ENCODE measurements at places on chromosomes 2 and 18. TPM values are rescaled to one million over a fixed set of nuclear protein-coding genes. Genes with fewer than 3 reads are reported as not detected.

- DNase-seq, result no peak
Measured at GRCh38 chr18:24052053-24052452, 37.5 kb downstream of the TTC39C start.

DNA sequence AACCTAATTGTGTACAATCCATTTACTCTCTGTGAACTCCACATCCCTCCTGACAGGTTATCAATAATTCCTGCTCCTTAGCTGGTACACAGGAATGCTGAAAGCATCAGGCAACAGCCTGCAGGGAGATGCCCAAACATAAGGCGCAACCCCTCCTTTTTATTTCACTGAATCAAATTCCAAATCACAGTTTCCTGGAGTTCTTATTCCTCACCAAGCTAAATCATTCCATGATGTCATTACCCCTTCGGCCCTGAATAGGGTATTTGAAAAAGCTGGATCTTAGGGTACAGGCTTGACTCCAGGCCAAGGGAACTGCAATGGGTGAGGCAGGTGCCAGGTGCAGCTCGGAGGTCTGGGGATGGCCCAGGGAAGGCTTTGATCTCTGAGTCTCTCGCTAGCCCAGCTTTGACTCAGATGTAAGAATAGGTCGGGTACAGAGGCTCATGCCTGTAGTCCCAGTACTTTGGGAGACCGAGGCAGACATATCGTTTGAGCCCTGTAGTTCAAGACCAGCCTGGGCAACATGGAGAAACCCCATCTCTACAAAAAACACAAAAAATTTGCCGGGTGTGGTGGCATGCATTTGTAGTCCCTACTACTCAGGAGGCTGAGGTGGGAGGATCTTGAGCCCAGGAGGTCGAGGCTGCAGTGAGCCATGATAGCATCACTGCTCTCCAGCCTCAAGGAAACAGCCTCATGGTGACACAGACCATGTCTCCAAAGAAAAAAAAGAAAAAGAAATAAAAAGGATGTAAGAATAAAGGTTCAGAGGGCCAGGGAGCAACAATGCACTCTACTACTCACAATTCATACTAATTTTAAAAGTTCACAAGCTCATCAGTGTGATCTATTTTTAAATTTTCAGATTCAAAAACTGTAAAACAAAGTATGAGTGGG, 6.8 kb downstream of the FHL2 start:
- DNase-seq, result no peak

GRCh38 chr2:196331143-196331542, 159.8 kb upstream of the STK17B start:
- DNase-seq, result no peak

- DNase-seq, result no peak
Measured at GRCh38 chr2:19256121-19256601, 102.3 kb downstream of the OSR1 start.

- DNase-seq, result no peak
Measured at GRCh38 chr2:23901966-23902846, 24.7 kb downstream of the ATAD2B start.

DNA sequence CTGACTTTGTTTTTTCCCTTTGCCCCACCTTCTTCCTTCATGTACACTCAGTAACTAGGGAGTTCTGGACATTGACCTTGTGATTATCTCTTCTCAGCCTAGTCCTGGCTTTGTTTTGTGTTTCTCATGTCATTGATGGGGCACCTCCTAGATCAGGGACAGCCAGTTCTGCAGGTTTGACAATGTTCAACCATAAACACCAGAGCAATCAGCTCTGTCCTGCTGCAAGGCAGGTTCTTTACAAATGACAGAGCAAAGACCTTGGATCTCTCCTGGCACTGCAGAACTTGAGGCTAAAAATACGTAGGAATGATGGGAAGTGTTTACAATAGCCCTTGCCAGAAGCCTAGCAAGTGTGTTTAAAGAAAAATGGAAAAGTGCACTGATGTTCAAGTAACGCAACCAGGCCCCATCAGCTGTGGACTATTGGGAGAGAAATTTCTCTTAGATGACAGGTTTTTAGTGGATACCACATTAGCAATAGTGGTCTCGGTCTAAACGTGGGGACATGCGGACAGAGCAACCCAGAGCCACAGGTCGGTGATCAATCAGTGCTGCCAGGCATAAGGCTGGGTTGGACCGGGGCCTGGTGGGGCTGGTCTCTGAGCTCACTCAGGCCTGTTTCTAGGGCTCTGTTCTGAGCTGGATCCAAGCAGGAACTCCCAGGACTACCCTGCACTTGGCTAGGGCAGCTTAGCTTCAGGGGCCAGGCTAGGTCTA, 76.8 kb downstream of the SOWAHC start:
- no peak for DNase-seq

- DNase-seq, result no peak
Measured at GRCh38 chr2:75007061-75007460, 48.6 kb downstream of the POLE4 start.

DNA sequence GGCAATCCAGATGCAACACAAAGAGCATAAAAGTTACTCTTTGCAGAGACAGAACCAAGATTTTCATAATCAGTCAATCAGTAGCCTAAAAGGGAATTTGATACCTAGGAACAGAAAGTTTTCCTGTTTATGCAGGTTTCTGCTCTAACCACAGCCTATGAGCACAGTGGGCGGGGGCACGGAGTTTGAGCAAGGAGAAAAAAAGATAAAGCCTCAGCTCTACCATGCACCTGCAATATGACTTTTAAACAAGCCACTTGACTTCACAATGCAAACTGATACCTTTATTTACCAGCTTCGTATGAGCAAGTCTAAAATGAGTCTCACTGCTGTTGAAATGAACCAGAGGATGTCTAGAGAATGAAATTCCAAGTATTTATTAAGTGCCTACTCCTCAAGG, 5.6 kb upstream of the LRATD1 start:
- no peak for DNase-seq

- no peak for DNase-seq
Measured at GRCh38 chr2:217790681-217791392, 212.0 kb downstream of the TNS1 start.

GRCh38 chr2:237217995-237218616, 132.4 kb downstream of the COPS8 start:
- no peak for DNase-seq

- no peak for DNase-seq
Measured at GRCh38 chr2:131039908-131040660, 53.2 kb downstream of the FAM168B start.

DNA sequence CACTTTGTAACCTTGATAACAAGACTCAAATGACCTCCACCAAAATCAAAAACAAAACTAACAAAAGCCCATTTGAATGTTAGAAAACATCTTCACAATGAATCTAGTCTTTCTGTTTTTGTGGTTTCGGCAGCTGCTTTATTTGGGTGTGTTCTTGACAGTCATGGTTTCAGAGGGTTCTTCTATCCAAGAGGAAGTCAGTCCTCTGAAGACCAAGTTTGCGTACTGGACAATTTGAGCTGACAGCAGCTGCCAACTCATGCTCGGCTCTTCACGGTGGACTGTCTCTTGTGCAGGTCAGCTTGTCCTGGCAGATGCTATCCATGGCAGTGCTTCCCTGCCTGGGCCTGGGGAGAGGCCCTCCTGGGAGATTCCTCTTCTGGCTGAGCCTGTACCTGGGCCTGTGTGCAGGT, 91.0 kb downstream of the TMEM17 start:
- peak; percentile 59 for DNase-seq

GRCh38 chr2:177746358-177746757, 326.2 kb downstream of the PDE11A start:
- no peak for DNase-seq

DNA sequence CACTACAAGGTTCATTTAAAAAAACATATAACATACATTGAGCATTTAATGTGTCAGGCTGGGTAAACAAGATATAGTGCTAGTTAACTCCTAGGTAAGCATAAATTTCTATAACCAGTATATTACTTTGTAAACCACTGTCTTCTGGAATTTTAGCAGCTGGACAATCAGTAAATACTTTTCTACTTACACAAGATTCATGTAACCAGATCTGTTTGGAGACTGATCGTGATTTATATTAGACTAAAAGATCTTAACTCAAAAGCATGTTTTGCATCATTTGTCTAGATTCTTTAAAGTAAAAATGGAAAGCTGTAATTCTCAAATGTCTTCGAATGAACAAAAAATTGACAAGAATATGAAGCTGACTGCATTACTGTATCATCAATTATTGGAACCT, 941 bp upstream of the SGO2 start:
- DNase-seq, result no peak

- DNase-seq, result no peak
Measured at GRCh38 chr2:138444411-138444810, 57.2 kb upstream of the SPOPL start.

GRCh38 chr2:179264368-179265081, at the start of gene SESTD1:
Gene SESTD1, minus strand, starts transcription at chr2:179264832. Its CDS starts 72,991 bp downstream, at chr2:179191841.
- DNase-seq, result peak; percentile 75

- DNase-seq, result no peak
Measured at GRCh38 chr2:9394816-9395215, 28.5 kb downstream of the ITGB1BP1 start.

- peak; percentile 52 for DNase-seq
Measured at GRCh38 chr2:74867841-74868658, 34.1 kb downstream of the HK2 start.

DNA sequence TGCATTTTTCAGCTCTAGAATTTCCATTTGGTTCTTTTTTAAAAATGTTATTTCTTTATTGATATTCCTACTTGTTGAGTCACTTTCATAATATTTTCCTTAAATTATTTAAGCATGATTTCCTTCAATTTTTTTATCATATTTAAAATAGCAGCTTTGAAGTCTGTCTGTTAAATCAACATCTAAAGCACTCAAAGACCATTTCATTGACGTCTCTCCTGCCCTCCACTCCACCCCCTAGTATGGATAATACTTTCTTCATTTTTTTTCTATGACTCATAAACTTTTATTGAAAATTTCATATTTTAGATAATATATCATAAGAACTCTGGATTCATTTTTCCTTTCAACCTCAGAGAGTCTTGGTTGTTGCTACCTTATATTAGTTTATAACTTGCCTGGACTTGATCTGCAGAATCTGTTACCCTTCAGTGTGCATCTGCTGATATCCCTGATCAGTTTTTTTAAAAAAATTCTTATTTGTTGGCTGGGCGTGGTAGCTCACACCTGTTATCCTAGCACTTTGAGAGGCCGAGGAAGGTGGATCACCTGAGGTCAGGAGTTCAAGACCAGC, 59.0 kb upstream of the ZNF396 start:
- no peak for DNase-seq

- no peak for DNase-seq
Measured at GRCh38 chr2:228575897-228576296, 394.4 kb upstream of the SPHKAP start.

GRCh38 chr2:142602418-142602989, 275.0 kb upstream of the KYNU start:
- DNase-seq, result no peak

- DNase-seq, result no peak
Measured at GRCh38 chr18:32091325-32091723, 350 bp upstream of the RNF138 start.

- no peak for DNase-seq
Measured at GRCh38 chr2:215493376-215493775, 57.5 kb upstream of the FN1 start.

DNA sequence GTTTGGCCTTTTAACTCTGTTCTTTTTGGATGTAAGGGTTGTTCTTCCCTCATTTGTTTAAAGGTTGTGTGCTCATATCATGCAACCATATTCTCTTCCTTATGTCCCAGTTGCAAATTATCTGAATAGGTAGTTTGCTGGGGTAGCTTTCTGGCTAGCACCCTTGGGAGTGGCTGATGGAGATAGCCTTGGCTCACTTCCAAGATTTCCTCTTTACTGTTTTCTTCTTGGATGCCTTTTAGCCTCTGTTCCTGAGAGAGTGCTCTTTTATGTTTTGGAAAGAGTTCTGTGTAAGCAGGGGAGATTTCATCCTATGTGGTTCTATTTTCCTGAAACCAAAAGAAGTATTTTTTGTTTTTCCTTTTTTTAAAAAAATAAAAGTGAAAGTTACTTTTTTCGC, 25.4 kb downstream of the USP14 start:
- peak; percentile 22 for DNase-seq

DNA sequence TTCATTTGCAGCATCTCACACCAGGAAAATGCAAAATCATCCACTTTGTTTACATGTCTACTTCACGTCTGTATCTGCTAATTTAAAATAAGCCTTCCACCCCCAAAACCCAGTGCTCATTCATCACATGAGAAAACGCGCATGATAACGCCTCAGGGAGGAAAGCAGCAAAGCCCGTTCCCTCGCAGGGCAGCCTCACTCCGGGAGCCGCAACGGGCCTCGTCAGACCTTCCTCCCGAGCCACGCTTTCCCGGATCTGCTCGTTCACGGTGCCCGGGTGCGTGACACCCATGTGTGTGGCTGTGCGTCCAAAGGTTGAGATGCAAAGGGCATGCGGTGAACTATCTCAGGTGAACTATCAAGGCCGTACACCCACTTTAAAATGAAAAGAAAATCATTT, 59.8 kb downstream of the NDUFA10 start:
- DNase-seq, result no peak

- DNase-seq, result no peak
Measured at GRCh38 chr18:50969448-50969847, 1.6 kb downstream of the ELAC1 start.

GRCh38 chr2:118473241-118473640, 374.2 kb downstream of the EN1 start:
- no peak for DNase-seq

DNA sequence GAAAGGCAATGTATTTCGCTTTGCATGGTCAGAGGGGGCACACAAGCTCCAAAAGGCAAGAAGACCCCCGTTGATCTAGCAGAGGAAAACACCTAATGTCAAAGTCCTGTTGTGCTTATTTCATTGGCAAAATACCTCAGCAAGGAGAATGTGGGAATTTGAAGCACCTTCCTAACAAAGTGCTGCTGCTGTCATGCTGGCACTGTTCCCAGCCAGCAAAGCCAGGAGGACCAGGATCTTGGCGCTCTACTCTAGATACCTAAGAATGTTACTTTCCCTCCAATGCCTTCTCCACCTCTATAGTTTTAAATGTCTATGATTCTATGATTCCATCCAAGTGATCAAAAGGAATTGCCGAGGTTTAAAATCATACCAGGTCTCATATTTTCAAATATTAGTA, 867.9 kb upstream of the POU3F3 start:
- no peak for DNase-seq

GRCh38 chr2:198347946-198348345, 543.6 kb downstream of the PLCL1 start:
- DNase-seq, result no peak

- no peak for DNase-seq
Measured at GRCh38 chr2:185502351-185502750, 236.3 kb upstream of the FSIP2 start.

DNA sequence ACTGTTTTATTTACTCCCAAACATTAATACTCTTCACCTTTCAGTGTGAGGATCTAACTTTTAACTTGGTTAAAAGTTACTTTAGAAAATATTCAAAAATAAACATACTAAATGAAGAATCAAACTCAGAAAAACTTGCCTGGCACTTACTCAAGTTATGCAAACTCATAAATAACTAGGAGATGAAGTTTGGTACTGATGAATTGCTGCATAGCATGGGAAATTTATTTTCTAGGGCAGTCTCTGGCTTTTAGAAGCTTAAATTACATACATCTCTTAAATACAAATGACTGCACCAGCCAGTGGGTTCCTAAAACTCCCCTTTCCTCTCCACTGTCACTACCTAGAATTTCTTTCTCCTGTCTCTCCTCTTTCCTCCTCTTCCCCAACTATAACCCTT, 46.7 kb upstream of the CREB1 start:
- no peak for DNase-seq

- DNase-seq, result peak; percentile 6
Measured at GRCh38 chr2:218516614-218517013, 51.5 kb downstream of the USP37 start.

The LIPG gene
- total RNA-seq, result 37.3 TPM

The CCBE1 gene
- not detected for total RNA-seq

The PREB gene
- 64.8 TPM for total RNA-seq

The TWIST2 gene
- total RNA-seq, result not detected

The CFLAR gene
- 13.6 TPM for total RNA-seq

The PID1 gene
- 6.6 TPM for total RNA-seq

The TOGARAM2 gene
- total RNA-seq, result 0.73 TPM

The MYO5B gene
- total RNA-seq, result 39.1 TPM

Data from SJCRH30 (cell line).